ENCODE measurements at places on chromosomes 11 and 22.

DNA sequence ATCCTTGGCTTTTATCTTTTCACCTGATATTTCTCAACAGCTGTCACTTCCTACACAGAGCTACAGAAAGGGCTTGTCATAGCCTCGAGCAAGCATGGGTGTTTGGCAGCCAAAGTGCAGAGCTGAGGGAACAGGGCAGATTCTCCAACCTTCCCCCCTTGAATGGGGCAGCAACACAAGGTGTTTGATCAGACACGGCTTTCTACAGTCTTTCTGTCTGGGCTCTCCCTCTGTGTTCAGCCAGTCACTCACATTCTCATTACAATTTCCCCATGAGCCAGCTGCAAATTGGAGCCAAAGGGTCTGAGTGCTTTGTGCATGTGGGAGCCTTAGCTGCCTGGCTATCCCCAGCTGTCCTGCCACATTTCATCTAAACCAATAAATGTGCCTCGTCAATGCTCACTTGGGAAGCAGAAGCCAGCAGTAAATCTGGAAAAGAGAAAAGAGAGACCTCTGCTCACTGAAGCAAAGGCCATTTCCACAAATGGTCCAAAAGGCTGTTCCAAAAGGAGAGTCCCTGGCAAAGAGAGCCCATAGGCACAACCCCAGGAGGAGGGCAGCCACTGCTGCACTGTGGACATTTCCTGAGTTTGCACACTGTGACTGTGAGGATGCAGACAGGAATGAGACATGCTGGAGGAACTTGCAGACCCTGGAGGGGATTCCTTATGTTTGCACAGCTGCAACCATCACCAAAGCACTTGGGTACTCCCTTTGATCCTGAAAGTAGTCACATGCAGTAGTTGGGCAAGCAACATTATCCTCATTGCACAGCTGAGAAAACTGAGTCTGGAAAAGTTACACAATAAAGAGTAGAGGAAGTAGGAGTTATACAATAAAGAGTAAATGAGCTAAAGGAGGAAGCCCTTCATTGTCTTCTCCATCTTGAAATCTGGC, 186.8 kb downstream of the FAM181B start:
- no peak for DNase-seq

DNA sequence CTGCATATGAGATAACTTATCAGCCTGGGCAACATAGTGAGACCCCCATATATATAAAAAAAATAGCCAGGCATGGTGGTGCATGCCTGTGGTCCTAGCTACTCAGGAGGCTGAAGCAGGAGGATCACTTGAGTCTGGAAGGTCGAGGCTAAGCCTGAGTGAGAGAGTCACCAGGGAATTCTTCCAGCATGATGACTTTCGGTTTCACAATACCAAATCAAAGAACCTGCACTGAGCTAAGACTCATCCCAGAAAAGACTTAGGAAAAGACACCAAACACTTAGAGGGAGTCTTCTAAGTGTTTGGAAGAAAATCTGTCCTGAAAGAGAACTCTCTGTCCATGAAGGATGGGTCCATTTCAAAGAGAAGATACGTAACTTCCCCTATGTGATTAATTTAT, 12.7 kb downstream of the STK33 start:
- no peak for DNase-seq

DNA sequence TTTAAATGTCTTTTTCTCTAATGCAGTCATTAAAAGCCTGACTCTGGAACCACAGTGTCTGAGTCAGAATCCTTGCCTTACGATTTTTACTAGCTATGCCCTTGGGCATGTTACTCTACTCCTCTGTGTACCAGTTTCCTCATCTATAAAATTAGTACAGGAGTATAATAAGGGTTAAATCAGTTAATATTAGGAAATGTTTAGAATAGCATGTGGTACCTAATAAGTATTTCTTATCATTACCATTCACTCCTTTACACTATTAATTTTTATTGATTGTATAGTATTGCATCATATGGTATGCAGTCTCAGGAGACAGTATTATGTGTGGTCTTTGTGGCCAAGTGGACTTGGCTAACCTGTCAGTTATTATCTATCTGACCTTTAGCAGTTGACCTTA, 68.2 kb downstream of the METTL15 start:
- DNase-seq, result no peak

DNA sequence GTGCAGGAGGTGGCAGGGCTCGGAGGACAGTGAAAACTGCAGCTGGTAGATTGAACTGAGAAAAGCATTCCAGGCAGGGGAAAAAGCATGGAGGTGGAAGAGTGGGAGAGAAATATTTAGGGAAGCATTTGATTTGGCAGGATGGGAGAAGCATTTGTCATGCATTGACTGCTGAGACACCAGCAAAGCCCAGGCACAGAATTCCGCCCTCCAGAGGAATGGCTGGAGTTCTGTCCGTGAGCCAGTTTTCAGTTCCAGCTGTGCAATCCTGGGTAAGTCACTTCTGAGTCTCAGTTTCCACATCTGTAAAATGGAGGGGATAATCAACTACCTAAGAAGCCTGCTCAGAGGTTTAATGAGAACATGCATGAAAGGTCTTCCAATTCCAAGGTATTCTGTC, 4.3 kb upstream of the TSKU start:
- DNase-seq, result no peak

GRCh38 chr11:84799112-84799511, 828.0 kb downstream of the DLG2 start:
- DNase-seq, result no peak

DNA sequence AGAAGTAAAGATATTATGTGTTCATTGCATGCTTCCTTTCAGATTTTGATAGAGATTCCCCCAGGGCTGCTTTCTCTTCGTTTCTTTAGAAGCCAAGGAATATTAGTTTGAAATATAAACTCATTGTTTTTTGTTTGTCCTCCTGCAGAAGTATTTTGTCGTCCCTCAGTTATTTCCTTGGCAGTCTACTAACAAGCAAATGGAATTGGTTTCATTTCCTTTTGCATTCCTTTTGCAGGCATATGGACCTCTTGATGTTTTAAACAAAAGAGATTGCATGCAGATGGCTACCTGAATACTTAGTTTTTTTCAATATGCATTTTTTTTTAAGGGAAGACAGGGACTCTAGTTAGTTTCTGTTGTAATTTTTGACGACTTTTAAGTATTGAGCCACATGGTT, 62.2 kb downstream of the BCL2L13 start:
- DNase-seq, result no peak

GRCh38 chr22:19407649-19408606, 23.6 kb downstream of the HIRA start:
- DNase-seq, result no peak

DNA sequence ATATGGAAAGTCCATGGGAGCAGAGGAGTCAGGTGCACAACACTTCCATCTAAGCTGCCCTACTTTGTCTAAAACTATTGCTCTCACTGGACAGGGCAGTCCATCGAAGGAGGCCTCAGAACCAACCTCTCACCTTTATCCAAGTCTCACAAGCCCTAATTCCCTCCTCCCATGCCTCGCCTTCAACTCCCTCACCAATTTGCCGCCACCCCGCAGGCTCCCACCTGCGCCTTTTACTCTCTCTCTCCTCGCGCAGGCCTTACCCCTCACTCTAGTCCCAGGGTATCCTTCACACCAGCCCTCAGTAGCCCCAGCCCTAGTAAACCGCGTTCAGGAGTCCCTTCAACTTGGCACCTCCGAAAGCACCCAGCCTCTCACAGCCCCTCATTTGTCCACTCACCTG, 451 bp downstream of the FHIP1B start:
- no peak for DNase-seq

DNA sequence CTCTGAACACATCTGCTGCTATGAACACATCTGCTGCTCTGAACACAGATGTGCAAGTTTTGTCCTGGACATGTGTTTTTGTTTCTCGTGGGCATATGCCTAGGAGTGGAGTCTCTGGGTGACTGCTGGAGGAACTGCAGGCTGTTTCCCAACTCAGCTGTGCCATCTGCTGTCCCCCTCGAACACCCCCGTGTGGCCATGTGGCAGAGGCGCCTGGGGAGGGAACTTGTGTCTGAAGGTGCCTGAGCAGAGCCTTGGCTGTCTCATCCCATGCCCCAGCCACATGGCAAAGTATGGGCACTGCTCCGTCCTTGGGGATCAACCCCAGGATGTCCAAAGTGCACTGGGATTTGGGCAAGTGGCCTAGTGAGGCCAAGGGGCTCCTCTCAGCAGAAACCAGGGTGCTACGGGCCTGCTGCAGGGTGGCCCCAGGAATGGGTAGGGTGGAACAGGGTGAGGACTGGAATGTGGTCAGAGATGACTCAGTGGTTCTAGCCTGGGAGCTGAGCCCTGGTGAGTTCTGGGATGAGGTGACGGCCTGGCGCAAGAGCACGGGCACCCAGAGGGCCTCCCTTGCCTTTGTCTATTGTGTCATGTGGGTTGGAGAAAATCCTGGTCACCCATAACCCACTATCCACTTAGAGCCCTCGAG, 14.7 kb downstream of the GATD1 start:
- no peak for DNase-seq

DNA sequence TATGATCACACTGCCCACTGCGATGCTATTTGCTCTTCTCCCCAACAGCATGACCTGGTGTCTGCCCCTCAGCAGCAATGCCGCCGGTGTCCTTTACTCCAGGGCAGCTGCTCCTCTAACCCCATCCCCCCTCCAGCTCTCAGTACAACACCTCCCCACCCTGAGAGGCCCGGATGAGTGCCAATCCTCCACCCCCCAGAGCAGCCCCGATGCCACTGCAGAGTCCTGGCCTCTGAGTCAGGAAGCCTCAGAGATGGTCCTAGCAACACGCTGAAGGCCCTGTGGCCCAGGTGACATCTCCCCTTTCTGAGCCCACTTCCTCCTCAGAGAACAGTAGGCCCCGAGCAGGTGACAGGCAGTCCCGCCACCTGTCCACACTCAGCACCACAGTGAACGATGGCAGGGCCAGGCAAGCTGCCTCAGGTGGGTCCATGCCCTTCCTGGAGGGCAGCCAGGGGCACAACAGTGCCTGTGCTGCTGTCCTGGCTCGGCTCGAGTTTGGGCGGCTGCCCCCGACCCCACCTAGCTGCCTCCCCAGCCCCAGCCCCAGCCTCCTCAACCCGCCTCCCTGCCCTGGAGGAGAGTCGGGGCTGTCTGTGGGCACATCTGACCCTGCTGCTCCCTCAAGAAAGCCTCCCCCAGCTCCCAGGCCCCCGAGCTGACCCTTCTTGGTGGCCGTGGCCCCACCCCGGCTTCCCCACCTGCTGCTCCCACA, 3.9 kb upstream of the NDUFS8 start:
- no peak for DNase-seq

- no peak for DNase-seq
These were observed 12.8 kb upstream of the TESMIN start for GRCh38 chr11:68763926-68764657.

DNA sequence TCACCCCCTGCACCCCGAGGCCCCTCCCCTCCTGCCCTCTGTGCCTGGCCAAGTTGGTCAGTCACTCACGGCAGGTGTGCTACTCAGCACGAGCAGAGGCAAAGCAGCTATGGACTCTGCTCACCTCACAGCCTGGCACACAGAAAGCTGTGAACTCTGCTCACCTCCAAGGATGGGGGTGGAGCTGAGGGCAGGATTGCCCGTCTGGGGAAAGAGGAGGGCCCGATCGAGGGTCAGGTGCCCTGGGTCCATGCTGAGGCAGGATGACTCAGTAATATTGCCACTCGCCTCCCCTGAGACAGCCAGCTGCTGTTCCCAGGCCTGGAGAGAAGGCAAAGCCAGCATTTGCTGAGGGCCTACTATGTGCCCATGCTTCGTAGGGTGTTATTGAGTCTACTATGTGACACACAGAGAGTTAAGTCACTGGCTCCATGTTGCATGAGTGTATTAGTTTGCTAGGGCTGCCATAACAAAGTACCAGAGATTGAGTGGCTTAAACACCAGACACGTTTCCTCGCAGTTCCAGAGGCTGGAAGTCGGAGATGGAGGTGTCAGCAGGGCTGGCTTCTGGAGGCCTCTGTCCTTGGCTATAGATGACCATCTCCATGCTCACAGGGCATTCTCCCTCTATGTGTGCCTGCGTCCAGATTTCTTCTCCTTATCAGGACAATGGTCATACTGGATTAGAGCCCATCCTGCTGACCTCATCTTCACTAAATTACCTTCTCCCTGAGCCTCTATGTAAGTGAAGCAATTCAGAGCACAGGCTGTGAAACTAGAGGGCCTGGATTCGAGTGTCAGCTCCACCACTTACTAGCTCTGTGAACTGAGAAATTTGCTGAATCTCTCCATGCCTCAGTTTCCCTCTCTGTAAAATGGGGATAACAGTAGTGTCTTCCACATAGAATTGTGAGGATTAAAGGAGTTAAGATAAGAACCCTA, 13.2 kb upstream of the TSKU start:
- no peak for DNase-seq

GRCh38 chr11:118057251-118058145, 19.4 kb upstream of the TMPRSS4 start:
- DNase-seq, result no peak

DNA sequence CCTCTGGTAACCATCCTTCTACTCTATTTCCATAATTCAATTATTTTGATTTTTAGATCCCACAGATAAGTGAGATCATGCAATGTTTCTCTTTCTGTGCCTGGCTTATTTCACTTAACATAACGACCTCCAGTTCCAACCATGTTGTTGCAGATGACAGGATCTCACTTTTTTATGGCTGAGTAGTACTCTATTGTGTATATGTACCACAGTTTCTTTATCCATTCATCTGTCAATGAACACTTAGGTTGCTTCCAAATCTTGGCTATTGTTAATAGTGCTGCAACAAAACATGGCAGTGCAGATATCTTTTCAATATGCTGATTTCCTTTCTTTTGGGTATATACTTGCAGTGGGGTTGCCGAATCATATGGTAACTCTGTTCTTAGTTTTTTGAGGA, 286.4 kb upstream of the C11orf87 start:
- DNase-seq, result no peak

- no peak for DNase-seq
These were observed 51.6 kb upstream of the BARX2 start for GRCh38 chr11:129323896-129324502.

GRCh38 chr11:82680252-82680651, 53.4 kb downstream of the FAM181B start:
- DNase-seq, result no peak
